Activated CD4-positive, alpha-beta memory T cell treated with anti-CD3 and anti-CD28 coated beads for 36 hours (primary cell): ENCODE measurements at places on chromosomes 1 and 21.

- DNase-seq = peak; percentile 87
Observed at GRCh38 chr1:41432481-41433280, 51.8 kb downstream of the EDN2 start.

GRCh38 chr1:17615959-17616358 is 76.5 kb downstream of the ARHGEF10L start:
- no peak for DNase-seq

GRCh38 chr1:226764533-226764932 is 25.5 kb upstream of the ITPKB start:
- DNase-seq = no peak

DNA sequence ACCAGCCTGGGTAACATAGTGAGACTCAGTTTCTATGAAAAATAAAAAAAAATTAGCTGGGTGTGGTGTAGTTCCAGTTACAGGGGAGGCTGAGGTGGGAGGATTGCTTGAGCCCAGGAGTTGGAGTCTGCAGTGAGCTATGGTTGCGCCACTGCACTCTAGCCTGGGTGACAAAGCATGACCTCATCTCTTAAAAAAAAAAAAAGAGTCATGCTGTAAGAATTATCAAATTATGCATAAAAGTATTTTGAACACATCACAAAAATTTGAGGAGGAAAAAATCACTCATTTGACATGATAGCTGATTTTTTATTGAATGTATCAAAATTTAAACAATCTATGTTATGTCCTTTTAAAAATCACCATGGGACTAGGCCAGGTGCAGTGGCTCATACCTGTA is 17.8 kb downstream of the CCDC30 start:
- no peak for DNase-seq

DNA sequence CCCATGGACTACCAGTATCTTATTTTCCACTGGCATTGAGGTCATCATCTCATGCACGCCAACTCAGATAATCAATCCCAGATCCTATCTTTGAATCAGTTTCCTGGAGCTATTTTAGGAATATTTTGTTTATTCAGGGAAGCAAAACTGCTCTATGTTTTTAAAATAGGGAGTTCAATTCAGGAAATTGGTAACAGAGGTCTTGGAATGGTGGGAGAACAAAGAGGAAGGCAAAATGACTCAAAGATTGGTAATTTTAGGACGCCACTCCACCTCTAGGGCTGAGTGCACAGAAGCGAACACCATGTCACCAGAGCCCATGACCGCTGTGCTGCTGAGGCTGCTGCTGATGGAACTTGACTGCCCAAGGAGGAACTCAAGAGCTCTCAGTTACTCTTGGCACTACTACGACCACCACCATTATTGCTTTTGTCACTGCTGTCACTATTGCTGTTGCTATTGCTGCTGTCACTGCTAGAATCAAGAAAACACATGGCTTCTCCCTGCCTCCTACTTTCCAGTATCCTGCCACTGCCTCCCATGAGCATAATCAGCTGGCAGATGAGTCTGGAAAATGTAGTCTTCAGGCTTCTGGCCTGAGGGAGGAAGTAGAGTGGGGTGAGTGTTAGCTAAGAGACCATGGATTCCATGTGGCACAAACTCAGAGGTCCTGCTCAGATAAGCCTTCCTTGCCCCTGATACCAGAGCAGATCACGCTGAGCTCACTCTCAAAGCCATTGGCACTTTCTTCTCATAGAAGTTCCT is 71.6 kb upstream of the CNIH3 start:
- DNase-seq = no peak

GRCh38 chr1:216914974-216915373 is 191.7 kb upstream of the ESRRG start:
- no peak for DNase-seq

DNA sequence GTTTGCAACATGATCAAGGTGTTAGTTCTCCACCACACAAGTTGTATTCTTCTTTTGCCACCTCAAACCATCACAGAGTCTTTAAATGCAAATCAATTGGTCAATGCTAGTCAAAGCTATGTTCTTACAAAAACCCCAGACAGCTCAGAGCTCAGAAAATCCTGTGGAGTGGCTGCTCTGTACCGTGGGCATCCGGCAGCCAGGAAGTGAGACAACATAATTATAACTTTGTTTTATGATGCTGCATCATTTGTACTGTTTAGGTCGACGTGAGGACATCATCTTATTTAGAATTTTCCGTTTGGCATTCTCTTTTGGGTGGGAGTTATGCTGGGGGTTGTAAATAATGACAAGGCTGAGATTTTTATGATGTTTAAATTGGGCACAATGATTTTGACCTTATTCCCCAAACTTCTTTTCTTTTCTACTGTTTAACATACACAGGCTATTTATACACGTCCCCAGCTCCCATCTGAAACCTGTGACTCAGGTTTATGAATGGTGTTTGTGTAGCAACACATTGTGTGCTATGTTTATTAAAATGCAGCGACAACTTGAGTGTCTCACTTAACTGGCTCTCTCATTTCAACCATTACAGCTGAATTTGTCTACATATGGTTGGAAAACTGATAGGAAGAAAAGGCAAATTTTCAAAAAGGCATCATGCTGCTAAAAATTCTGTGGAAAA is 124.0 kb downstream of the CNIH3 start:
- no peak for DNase-seq

DNA sequence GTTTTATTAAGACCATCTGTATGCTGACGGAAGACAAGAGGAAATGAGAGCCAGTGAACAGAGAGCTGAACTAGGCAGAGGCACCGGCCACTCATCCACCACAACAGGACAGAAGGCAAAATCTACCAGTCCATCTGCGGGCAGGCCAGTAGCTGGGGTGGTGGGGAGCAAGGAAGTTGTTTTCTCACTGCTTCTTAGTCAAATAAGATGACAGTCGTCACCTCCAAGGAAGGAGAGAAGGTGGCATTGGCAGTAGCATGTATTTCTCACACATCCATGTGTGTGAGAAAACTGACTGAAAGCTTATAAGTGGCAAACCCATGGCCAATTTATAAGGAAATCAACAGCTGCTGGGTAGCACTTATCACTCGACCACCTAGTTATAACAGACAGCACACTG is 8.2 kb downstream of the TTC13 start:
- DNase-seq = no peak

DNA sequence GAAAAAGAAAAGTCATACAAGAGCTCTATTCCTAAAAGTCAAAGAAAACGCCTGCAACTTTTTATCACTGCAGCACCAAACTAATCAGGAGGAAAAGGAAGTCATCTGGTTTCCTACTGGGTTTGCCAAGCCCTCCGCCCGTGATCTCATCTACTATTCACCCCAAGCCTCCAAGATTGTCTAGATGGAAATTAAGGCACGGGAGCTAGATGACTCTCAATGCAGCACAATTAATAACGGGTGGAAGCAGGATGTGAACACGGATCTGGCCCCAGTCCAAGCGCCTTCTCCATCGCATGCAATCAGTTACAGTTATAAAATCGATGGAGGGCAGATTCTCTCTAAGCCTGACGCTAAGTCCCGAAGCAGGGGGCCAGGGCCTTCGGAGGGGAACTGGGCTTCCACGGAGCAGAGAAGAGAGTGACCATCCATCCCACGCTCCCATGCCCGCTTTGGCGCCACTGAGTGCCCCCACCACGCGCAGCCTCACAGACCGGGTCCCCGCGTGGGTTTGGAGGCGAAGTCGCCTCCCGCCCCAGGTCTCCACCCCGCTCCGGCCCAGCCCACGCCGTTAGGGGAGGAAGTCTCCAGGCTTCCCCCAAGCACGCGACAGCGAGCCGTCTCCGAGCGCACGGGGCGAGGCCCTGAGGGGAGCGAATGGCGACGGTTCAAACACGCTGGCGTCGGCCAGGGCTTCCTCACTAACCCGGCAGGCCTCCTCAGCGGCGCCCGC is 1.8 kb downstream of the HSF2BP start:
- no peak for DNase-seq

GRCh38 chr21:29242201-29242600 is 56.5 kb upstream of the BACH1 start:
- no peak for DNase-seq

- DNase-seq = no peak
Observed at GRCh38 chr1:54471588-54471987, 65.4 kb upstream of the SSBP3 start.

DNA sequence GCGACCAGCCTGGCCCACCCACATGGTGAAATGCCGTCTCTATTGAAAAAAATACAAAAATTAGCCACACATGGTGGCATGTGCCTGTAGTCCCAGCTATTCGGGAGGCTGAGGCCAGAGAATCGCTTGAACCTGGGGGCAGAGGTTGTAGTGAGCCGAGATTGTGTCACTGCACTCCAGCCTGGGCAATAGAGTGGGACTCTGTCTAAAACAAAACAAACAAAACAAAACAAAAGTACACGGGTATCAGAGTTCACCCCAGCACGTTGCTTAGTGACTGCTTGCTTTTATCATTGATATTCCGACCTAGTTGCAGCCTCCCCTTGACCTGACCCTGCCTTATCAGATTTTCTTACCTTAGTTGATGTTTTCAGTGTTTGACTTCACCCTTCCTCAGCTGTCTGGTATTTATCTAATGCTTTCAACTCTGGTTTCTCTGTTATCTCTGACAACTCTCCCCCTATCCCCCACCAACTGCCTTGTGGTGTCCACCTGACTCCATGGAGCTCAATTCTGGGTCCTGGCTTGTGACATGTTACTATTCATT is 5.1 kb downstream of the TLCD4 start:
- DNase-seq = no peak

GRCh38 chr1:24584171-24584647 is 28.3 kb downstream of the NCMAP start:
- DNase-seq = no peak

- DNase-seq = peak; percentile 46
Observed at GRCh38 chr1:44405798-44406736, 1.0 kb downstream of the RNF220 start.
